ENCODE measurements at places on chromosomes 11 and 22.
A peak's percentile ranks its signal among the peaks of the same experiment; 100 is the strongest.

GRCh38 chr22:47230741-47231140 is 468.3 kb downstream of the TBC1D22A start:
- no peak for DNase-seq

DNA sequence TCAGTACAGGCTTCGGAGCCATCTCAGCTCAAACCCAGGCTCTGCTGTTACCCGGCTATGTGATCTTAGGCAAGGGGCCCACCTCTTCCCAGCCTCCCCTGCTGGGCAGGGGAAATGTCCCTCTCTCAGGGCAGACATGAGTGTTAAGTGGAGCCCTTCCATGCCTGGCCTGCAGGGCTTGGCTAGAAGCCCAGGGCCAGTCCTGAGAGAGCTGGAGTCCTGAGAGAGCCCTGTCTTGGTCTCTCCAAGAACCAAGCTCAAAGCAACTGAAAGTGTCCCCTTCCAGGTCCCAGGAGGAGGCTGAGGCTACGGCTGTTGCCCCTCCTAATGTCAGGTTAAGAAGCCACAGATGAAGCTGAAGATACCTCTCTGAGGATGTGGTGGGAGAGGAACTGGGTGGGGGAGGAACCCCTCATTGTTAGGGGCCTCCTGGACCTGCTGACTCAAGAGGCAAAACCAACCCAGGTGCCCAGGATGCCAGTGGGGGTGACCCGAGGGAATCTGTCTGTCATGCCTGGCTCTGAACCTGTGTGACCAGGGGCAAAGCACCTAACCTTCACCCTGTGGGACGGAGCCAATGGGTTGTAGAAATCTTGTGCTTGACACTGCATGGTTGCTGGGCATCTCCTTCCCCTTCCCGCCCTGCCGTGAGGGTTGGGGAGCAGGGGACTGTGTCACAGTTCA is 4.2 kb downstream of the ZP1 start:
- no peak for DNase-seq

DNA sequence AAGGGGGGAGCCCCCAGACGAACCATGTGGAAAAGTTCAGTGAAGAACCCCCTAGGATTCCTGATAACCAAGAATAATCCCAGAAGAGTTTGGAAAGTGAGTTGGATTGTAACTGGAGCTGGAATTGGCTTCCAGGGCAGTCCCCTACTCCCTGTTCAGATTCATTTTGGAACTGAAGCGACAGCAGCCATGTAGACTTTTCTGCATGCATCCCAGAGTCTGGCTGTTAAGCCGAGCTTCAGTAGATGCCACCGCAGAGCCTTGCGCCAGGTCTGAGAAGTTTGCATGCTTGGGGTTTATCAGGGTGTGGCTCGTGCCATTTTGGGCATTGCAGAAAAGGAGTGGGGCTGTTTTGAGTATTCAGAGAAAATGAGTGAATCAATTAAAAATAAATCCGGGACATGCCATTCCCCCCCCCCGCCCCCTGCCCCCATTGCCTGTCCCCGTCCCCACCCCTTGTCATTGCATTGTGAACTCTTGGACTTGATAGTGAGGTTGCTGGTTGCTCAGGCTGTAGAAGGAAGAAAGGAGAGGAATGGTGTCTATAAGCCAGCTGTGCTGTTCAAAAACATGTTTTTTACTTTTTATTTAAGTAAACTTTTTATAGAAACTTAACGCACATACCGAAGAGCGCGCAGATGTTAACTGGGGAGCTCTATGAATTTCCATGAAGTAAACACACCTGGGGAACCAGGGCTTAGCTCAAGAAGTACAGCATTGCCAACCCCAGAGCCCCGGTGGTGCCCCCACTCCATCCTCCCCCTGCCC is 71.2 kb downstream of the LDLRAD3 start:
- no peak for DNase-seq

DNA sequence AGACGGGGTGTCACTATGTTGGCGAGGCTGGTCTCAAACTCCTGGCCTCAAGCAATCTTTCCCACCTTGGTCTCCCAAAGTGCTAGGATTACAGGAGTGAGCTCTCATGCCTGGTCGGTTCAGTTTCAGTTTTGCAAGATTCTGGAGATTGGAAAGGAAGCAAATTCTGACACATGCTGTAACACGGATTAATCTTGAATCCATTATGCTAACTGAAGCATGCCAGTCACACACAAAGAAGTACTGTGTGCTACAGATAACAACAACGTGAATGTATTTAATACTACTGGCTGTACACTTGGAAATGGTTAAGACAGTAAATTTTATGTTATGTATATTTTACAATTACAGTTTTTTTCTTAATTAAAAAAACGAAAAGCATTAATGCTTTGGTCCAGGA is 107.6 kb downstream of the MED15 start:
- no peak for DNase-seq

GRCh38 chr11:72045849-72046248 is 34.5 kb downstream of the NUMA1 start:
- DNase-seq: no peak

- no peak for DNase-seq
Measured at GRCh38 chr22:35601743-35602615, 15.2 kb downstream of the MB start.

DNA sequence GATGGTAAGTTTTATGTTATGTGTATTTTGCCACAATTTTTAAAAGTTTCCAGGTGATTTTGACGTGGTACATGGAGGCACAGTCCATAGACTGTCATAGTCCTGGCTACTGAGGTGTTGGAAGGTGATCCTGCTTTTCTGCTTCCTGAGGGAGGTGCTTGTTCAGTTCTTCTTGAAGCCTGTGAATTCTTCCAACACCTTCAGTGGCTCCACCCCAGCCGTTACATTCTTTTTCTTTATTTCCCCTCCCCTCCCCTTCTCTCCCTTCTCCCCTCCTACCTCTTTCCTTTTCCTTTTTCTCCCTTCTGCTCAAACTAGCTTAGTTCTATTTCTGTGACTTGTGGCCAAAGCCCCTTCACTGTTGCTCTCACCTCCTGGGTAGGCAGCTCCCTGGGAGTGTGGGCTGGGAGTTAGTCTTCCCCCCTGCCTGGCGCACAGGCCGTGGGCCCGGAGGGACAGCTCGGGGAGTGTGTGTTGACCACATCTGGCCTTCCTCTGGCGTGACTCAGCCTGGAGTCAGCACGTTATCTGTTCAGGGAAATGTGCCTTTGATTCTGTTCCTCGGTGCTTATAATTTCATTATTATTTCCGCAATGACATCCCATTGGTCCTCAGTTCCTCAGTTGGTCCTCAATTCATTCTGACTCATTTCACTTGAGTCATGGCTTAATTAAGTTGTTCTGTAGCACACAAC is 566.2 kb downstream of the TBC1D22A start:
- DNase-seq: no peak

GRCh38 chr11:134063124-134063495 is 5.8 kb upstream of the JAM3 start:
- no peak for DNase-seq

DNA sequence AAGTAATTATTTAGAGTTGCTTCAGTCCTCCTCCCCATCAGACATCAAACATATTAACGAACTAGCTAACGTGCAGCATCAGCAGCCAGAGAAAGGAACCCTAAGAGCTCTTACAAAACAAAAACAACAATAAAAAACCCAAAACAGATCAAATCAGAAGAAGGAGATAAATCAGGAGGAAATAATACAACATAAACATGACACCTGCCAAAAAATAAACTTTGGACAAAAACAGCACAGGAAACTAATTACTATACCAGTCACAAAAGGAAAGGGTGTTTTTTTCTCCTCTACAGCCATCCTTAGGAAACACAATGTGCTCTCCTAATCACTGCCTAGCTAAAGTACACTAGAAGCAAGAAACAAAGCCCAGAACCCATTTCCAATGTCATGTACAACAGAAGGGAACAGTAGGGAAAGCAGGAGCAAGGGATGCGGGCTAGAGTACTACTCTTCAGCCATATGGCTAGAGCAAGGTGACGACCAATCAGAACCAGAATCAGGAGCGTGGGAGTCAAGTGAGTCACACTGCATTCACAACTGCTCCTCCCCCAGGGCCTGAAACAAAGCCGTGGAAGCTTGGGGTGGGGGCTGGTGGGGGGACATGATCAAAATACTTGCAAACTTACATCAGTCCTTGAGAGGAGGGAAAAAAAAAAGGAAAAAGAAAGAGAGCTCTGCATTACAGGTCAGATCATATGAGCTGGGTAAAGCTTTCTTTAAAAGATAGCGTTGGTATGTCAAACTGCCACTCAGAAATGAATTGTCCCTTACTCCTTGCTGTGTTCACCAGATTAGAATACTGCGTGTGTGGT is 60.4 kb downstream of the LARGE2 start:
- no peak for DNase-seq

GRCh38 chr11:117230999-117231841 is 653 bp downstream of the PCSK7 start:
- peak; percentile 26 for DNase-seq

- DNase-seq: no peak
Measured at GRCh38 chr11:90805172-90805571, 582.3 kb upstream of the CHORDC1 start.

- no peak for DNase-seq
Measured at GRCh38 chr22:32106930-32107329, 52.2 kb downstream of the C22orf42 start.

DNA sequence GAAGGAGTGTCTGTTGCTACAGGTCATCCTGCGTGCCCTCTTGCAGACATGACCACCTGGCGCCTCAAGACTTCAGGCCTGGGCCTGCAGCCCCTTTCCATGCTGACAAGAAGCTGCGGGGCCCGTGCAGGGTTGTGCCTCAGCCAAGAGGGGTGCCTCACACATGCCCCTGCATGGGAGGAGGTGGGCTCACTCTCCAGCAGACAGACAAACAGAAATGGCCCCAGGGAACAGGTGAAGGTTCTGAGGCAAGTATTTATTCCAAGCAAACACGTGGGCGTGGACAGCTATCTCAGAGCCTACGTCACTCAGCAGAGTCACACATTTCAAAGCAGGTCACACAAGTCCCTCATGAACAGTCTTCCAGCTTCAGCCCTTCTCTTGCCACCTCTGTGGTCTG is 5.9 kb upstream of the SYCE3 start:
- DNase-seq: no peak

DNA sequence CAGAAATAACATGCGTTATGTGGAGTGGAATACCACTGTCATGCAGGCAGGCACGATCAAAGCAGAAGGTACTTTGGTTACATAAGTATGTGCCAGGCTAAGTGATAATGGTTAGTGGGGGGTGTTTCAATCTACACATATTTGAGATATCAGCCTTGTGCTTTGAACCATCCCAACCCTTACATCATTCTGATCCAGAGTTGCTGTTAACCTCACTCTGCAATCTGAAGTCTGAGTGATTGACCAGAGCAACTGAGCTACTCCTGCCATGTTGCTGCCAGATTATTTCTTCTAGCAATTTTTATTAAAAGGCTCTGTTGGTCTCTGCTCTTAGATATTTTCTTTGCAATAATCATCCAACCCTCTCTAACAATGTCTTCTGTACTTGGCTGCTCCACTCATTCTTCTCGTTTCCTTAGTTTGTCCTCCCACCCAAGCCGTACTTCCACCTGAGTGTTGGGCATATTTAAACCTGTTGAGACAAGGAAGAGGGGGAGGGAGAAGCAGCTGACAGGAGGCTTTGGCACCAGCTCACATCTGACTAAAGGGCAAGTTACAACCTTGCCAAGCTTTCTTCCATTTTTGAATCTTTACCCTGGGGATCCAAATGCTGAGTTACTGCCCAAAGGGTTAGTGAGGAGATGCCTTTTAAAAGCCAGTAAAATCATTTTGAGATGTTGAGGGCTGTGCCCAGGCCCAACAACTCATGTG is 114.1 kb upstream of the SESN3 start:
- DNase-seq: no peak

DNA sequence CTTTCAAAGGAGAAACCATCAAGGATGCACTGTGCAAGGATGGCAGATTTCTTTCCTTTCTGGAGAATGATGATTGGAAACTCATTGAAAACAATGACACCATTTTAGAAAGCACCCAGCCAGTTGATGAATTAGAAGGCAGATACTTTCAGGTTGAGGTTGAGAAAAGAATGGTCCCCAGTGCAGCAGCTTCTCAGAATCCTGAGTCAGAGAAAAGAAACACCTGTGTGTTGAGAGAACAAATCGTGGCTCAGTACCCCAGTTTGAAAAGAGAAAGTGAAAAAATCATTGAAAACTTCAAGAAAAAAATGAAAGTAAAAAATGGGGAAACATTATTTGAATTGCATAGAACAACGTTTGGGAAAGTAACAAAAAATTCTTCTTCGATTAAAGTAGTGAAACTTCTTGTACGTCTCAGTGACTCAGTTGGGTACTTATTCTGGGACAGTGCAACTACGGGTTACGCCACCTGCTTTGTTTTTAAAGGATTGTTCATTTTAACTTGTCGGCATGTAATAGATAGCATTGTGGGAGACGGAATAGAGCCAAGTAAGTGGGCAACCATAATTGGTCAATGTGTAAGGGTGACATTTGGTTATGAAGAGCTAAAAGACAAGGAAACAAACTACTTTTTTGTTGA is 9.8 kb downstream of the FAM111A start:
- no peak for DNase-seq

DNA sequence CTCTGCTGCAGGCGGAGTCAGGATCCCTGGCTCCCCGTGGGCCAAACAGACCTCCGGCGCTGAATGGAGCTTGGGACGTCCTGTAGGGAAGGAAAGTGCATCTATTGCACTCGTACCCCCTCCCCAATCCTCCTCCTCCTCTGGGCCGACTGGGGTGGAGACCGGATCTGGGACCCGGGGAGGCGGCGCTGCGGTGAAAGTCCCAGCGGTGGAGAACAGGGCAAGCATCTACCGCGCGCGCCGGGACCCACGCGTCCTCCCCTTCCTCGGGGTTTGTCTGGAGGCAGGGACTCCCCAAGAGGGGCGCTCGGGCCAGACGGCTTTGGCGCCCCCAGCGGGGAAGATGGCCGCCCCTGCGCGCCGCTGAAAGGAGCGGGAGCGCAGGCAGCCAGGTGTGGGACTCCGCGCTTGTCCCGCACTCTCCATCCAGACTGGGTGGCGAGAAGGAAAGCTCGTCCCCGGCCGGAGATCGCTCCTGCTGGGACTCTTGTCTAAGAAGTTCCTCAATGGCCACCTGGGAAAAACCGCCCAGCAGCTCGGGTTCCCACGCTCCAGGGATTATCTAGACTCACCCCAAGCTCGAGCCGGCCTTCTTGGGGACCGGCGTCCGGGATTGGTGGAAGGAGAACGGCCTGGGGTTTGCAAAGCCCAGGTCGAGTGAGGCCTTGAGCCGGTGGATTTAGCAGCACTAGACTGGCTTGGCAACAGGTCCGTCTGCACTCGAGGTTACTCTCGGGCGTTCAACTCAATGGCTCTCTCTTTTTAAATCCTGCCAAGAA is 718 bp downstream of the FADS2 start:
- DNase-seq: no peak

DNA sequence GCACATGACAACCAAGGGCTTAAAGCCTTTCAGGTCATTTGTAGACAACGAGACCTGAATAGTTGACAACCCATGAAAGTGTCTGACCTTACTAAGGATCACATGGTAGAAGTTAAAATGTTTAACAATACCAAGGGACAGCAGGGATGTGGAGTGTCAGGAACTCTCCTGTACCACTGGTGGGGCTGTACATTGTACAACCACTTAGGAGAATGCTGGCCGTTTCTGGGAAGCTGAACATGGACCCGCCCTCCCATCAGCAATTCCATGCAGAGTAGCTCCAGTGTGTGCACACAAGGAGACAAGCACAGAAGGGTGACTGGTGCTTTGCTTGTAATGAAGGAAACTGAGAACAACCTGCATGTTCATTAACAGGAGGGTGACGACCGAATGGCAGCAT is 162.9 kb downstream of the MPPED1 start:
- DNase-seq: no peak

Data from activated naive CD4-positive, alpha-beta T cell treated with anti-CD3 and anti-CD28 coated beads, Interleukin-2, amount 50 U/mL, for 72 hours (primary cell).